ENCODE measurements at places on chromosomes 12 and 14.
A peak's percentile ranks its signal among the peaks of the same experiment; 100 is the strongest.

DNA sequence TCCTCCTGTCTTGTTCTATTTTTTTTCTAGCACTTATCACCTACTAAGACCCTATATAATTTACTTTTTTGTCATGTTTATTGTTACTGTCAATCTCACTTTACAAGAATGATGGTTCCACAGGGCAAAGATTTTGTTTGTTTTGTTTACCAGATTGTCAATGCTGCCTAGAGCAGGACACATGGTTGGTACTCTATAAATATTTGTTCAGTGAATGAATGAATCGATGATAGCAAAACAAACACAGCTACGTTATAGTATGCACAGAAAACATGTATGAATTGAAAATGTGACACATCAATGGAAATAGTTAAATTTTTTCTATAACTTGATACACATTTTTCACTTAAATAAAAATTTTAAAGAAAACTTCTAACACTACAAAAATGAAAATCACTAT is 67.1 kb upstream of the KRR1 start:
- no peak for DNase-seq

DNA sequence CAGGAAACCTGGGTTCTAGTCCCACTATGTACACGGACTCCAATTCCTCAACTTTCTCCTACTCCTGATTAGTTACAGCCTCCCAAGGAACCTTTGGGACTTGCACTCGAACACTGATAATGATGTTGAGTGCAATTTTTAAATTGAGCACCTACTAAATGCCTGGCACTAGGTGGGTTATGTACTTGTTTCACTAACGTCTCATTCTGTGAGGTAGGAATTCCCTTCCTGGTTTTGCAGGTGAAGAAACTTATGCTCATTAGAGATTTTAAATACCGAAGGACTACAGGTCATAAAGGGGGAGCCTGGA is 536 bp downstream of the PARPBP start:
- DNase-seq: no peak

DNA sequence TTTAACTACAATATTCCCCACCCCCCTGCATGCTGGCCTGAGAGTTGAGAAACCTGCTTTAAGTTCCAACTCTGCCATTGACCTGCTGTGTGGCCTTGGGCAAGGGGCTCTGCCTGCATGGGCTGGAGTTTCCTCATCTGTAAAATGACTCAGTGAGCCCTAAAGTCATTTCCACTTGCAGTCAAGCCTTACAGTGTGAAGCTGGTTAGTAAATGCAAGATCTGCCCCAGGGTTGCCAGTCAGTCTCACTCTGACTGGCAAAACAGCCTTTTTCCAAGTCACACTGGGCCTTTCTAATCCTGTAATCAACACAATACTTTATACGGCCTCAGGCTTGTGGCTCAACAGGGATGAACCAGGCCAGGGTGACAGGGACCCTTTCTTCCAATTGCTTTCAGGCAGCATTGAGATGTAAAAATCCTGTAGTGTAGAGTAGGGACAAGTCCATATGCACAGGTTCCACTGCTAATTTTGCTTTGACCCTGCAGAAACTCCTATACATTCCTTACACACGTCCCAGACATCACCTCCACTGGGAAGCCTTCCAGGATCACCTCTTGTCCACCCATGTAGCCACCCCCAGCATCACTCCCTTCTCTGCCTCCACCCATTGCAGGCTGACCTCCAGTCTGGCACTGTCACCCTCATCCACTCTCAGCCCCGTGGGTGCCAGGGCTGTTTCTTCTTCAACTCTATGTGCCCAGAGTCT is 42.6 kb upstream of the PRIMA1 start:
- DNase-seq: no peak

DNA sequence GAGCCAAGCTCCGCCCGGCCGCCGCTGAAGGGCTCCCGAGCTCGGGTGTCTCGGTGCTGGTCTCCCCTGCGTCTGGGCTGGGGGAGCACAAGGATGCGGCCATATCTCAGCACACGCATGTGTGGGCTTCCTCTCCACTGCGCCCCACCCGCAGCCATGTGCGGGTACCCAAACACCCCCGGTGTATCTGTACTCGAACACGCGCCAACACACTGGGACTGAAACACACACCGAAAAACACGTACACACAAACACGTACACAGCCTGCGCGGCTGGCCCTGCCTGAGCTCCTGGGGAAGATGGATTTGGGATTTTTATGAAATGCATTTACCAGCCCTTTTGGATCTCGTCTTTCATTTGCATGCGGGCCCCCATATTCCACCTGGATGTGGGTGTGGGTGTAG is 897 bp upstream of the TBX3 start:
- DNase-seq: no peak

DNA sequence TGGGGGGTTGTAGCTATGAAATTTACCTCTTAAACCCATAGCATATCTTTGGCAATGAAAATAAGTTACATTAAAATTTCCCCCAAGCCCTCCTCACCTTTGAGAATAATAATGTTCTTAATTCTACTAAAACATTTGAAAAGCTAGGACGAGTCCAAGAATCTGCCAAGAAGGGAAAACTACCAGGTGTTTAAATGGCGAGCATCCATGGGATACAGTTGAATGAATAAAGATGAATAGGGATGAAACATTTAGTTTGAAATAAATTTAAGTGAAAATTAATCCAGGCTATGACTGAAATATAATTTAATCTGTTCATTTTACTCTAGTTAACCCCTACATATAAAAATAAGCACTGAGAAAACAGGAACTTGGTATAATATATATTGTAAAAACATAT is 536.7 kb downstream of the FLRT2 start:
- no peak for DNase-seq

DNA sequence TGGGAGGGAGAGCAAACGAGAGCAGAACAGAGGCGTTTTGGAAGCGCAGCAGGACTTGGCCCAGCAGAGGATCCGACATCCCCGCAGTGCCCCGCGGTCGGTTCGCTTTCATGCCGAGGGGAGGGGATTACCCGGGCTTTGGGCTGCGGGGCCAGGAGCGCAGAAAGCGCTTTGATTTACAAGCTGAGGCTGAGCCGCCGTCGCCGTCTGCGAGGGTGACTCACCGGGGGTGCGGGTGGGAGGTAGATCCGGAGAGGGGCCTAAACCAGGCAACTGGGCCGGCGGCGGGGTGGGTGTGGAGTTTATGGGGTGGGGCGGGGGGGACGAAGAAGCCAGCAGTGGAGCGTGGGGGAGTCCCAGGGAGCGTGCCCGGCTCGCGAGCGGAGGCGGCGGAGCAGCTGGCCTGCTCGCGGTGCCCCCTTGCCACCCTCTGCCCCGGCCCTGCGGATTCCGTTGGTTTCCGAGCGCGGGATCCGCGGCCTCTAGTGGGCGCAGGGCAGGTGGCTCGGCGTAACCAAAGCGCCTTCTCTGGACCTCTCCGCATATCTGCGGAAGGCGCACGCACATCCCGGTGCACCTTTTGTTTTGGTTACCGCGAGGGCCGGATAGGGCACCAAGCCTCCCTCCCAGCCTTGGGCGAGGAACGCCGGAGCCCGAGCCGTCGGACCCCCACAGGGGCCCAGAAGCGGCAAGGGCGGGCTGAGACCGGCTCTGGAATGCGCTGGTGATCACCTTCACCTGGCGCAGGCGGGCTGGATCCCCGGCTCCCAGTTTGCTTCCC is 2.6 kb downstream of the SIX4 start:
- DNase-seq: peak; percentile 64

DNA sequence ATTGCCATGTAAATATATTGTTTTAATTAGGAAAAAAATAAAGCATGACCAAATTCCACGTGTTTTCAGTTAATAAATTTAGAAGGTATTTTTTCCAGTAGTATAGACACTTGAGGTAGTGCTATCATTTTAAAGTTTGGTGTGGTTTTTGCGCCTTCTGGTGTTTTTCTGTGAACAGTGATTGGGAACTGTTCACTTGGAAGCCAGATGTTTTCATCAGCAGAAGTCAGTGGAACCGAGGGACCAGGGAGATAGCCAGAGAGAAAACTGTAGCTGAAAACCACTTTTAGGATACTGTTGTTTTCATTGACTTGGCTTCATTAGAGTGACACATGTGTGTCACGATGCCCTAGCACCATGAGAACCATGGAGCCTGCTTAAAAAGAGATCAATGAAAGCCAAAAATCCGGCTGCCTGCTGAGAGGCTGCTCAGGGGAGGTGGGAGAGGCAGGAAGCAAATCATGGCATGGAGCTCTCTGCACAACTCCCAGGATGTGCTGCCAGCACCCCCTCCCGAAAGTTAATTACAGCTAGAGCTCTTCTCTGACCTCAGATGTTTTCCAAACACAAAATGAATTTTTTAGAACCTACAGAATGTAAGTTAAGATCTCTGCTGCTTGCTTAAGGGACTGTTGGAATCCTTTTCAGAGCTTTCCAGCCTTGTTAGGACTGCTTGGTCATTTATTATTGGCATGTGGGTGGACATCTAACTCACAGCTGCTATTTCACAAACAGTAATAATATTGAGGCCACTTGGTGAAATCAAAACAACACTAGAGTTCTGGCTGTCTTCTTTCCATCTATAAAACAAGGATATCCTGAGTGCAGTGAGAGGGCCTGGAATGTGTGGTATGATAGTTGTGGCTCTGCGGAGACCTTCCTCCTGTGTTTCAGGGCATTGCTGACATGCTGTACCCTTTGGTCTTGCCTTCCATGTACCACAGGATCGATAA is 192.3 kb downstream of the ANO4 start:
- DNase-seq: no peak

DNA sequence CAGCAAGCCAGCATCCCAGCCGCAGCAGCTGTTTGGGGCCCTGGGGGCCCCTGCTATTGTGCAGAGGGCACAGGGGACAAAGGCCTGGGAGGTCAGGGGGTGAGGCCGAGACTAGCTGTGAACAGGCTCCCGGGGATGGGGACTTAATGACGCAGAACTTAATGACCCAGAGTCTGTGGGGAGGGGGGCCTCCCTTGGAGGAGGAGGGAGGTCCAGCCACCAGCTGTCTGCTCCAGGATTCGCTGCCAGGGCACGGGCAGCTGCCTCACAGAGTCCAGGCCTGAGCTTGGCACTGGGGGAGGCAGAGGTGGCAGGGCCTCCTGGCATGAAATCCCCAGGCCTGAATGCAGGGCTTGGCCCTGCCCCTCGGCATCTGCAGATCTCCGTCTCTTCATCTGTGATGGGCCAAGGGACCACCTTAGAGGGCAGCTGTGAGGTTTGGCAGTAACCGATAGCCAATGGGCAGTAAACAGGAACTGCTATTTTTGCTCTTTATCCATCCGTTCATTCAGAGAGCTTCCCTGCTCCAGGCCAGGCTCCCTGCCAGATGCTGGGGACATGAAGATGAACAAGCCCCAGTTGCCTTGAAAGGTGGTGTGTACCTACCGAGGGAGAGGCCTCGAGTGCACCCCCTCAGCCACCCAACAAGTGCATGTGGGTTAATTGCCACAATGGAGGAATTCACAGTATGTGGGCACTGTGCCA is 6.7 kb downstream of the FAM222A start:
- DNase-seq: peak; percentile 87

GRCh38 chr14:58994130-58994529 is 194.3 kb upstream of the DAAM1 start:
- DNase-seq: no peak

DNA sequence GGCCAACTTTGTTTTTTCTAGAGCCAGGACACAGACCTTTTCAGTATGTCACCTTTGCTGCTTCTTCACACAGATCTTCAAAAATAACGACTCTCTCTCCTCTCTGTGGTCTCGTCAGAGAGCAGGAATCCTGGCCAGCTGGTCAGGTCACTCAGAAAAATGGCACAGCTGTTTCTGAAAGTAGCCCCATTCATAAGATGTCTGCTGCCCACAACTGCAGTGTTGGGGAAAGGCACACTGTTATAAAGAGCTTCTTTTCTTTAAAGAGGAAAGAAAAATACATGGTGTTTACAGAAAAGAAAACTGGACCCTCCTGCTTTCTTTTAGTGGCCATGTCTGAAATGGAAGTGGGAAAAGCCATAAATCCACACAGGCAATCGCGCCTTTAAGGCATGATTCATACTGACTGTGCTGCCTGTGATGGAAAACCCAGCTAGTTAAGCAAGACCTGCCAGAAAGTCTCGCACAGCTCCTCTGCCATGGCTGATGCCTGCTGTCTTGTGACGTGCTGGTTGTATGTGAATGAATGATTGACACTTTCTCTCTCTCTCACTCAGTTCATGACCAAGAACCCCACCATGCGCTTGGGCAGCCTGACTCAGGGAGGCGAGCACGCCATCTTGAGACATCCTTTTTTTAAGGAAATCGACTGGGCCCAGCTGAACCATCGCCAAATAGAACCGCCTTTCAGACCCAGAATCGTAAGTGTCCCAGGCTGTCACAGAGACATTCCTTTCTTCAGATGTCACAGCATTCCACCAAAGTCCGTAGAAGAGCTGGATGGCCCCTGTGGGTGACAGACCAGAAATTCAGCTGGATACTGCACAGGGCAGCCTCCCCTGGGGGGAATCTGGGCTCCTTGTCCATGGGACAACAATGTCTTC is 147.9 kb upstream of the HIF1A start:
- no peak for DNase-seq

GRCh38 chr12:100796621-100797020 is 2.0 kb downstream of the ANO4 start:
- no peak for DNase-seq

DNA sequence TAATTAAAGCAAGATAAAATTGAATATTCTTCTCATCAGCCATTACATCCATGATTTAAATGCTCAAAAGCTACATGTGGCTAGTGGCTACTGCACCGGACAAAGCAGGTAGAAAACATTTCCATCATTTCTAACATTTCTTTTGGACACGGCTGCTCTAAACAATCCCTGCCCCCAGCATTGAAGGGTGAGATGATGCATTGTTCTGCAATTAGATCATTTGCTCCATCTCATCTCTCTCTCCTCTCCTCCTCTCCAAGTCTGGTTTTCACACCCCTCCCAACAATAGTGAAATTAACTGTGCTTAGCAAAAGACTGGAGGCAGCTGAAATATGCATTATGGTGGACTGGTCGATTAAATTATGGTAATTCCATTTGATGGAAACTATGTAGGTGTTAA is 288.5 kb downstream of the KSR2 start:
- no peak for DNase-seq

DNA sequence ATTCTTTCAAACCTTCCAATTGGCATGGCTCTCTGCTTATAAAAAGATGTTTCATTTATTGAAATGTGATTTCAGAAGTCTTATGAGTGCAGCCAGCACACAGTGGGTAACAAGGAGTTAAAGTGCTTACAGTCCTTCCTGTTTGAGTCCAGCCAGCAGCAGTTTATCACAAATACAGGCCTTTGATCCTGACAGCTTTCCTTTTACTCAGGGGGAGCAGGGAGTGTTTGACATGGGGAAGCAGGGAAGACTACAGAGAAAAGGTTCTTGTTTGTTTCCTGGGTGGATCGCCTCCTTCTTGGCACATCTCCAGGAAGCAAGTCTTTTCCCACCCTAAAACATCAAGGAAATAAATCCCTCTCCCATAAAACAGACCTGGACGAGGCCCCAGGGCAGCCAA is 216.1 kb downstream of the MSRB3 start:
- no peak for DNase-seq

All from dorsolateral prefrontal cortex (tissue), 122 donors.